ENCODE measurements at places on chromosomes 7 and 10. TPM values are rescaled to one million over a fixed set of nuclear protein-coding genes. Genes with fewer than 3 reads are reported as not detected.

The TUBGCP2 gene
- total RNA-seq: 47.1 TPM

The VAX1 gene
- not detected for total RNA-seq

The AMZ1 gene
- total RNA-seq: 1.4 TPM

The IKZF1 gene
- 131 TPM for total RNA-seq

The INHBA gene
- total RNA-seq: 0.05 TPM
